ENCODE measurements at places on chromosomes 16 and 17.

DNA sequence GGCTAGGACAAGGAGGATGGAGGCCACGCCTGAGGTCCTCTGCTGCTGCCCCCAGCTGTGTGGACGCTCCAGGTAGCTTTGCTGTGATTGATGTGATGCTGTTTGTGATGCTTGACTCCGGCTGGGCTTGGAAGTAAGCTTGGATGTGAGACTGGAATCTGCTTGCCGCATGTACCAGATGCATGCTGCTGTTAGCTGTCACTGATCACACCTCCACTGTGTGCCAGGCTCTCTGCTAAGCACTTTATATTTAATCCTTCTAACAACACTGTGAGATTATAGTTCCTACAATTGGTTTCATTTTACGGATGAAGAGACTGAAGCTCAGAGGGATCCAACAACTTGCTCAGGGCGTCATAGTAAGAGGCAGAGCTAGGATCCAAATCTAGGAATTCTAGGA is 23.5 kb downstream of the SNX29 start:
- no peak for DNase-seq

- DNase-seq: no peak
Observed at GRCh38 chr16:25012525-25012991, 2.6 kb downstream of the ARHGAP17 start.

GRCh38 chr16:19722981-19723380 is 4.9 kb downstream of the IQCK start:
- DNase-seq: no peak

DNA sequence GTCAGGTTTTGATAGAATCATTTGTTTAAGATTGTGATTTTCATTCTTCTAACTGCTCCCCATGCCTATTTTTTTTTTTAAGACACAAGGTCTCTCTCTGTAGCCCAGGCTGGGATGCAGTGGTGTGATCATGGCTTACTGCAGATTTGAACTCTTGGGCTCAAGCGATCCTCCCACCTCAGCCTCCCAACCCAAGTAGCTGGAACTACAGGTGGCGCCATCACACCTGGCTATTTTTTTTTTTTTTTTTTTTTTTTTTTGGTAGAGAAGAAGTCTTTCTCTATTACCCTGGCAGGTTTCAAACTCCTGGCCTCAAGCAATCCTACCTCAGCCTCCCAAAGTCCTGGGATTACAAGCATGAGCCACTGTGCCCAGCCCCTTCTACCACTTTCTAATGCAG is 223.3 kb downstream of the CBLN1 start:
- DNase-seq: no peak

- no peak for DNase-seq
Observed at GRCh38 chr16:76038097-76038496, 239.1 kb upstream of the CNTNAP4 start.
